H9 (cell line): ENCODE measurements at places on chromosomes 4 and X. TPM values are rescaled to one million over a fixed set of nuclear protein-coding genes. Genes with fewer than 3 reads are reported as not detected.

MAGED4 gene
- total RNA-seq: 74.5 and 79.1 TPM in 2 replicates

HMX1 gene
- 0.26 and 0.31 TPM in 2 replicates for total RNA-seq

TEC gene
- 1.7 and 1.8 TPM in 2 replicates for total RNA-seq

TBC1D8B gene
- 2.6 TPM in 2 replicates for total RNA-seq

ADH7 gene
- total RNA-seq: not detected in 2 replicates

DCLK2 gene
- total RNA-seq: 0.33 and 0.39 TPM in 2 replicates

PCYT1B gene
- 27.4 and 29.1 TPM in 2 replicates for total RNA-seq

SH3D19 gene
- total RNA-seq: 29.7 and 32.1 TPM in 2 replicates

P2RY4 gene
- 0.18 TPM in 1 of 2 replicates, not detected in the other for total RNA-seq

H2BW2 gene
- total RNA-seq: not detected in 2 replicates

SH2D1A gene
- total RNA-seq: not detected in 2 replicates

CMC4 gene
- 6.2 and 7.2 TPM in 2 replicates for total RNA-seq

CT83 gene
- not detected in 2 replicates for total RNA-seq

MAGEA4 gene
- 0.53 and 0.68 TPM in 2 replicates for total RNA-seq
